ENCODE measurements at places on chromosomes 3 and 15. TPM values are rescaled to one million over a fixed set of nuclear protein-coding genes. Genes with fewer than 3 reads are reported as not detected.

AADACL2 gene
- total RNA-seq, result not detected

GRCh38 chr15:100711516-100712021, 109.2 kb downstream of the ASB7 start:
- no peak for DNase-seq

HCLS1 gene
- 10.4 TPM for total RNA-seq

GRCh38 chr3:171088964-171089754, 62.6 kb upstream of the SLC2A2 start:
- peak; percentile 86 for DNase-seq

GRCh38 chr3:104359546-104359945, 1007.2 kb upstream of the ALCAM start:
- peak; percentile 11 for DNase-seq

All from bronchial epithelial cell (primary cell).